ENCODE measurements at places on chromosomes 6 and 20. TPM values are rescaled to one million over a fixed set of nuclear protein-coding genes. Genes with fewer than 3 reads are reported as not detected.

DNA sequence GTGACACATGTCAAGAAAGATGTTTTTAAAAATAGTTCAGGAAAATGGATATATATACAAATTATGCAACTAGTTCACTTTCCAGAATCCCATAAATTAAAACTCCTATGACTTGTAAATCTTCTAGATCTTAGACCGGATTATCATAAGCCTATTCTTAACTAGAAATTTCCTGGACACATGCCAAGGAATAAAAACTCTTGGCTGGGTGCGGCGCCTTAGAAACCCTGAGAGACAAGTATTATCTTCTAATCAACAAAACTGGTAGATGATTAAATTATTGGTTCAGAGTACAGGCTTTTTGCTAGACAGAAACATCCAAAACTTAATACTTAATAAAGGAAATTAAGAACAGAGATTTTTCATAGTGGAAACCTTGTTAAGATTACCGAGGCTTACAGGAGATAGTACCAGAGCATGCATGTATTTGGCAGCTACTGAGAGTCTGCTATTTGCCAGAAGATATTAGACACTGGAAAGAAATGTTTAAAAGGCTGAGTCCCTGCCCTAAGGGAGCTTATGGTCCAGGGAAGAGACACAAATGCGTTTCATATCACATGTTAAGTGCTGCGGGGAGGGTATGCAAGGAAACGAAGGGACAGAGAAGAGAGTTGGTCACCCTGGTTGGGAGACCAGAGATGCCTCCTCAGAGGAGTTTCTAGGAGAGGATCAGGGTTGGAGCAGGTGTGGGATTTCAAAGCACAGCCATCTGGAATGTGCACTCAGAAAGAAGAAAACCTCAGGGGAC lies 46.5 kb upstream of the IFNGR1 start:
- DNase-seq: no peak

DNA sequence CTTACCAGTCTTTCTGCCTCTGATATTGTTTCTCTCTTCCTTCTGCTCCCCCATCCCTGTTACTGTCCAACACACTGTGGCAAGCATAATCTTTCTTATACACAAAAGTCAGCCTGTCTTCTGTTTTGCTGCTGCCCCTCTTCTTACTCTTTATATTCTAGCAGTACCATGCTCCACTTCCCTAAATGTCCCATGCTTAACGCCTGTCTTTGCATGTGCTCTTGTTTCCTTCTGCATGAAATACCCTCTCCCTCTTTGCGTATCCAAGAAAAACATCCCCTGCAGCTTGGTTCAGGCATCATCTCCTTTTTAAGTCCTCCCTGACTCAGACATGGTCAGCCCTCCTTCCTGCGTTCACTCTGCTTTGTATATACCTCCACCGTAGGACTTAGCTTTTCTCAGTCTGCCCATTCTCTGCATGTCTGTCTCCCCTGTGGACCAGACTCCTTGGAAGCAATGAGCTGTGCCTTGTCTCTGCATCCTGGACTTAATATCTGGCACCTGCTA lies 103.9 kb downstream of the CTNNBL1 start:
- DNase-seq: no peak

Gene TRIM27
- 90.7 TPM for polyA plus RNA-seq

Gene HLA-DQA1
- 8.7 TPM for polyA plus RNA-seq

Measured in right lung (tissue), 10 donors.